ENCODE measurements at places on chromosomes 12 and 14. TPM values are rescaled to one million over a fixed set of nuclear protein-coding genes. Genes with fewer than 3 reads are reported as not detected.

DNA sequence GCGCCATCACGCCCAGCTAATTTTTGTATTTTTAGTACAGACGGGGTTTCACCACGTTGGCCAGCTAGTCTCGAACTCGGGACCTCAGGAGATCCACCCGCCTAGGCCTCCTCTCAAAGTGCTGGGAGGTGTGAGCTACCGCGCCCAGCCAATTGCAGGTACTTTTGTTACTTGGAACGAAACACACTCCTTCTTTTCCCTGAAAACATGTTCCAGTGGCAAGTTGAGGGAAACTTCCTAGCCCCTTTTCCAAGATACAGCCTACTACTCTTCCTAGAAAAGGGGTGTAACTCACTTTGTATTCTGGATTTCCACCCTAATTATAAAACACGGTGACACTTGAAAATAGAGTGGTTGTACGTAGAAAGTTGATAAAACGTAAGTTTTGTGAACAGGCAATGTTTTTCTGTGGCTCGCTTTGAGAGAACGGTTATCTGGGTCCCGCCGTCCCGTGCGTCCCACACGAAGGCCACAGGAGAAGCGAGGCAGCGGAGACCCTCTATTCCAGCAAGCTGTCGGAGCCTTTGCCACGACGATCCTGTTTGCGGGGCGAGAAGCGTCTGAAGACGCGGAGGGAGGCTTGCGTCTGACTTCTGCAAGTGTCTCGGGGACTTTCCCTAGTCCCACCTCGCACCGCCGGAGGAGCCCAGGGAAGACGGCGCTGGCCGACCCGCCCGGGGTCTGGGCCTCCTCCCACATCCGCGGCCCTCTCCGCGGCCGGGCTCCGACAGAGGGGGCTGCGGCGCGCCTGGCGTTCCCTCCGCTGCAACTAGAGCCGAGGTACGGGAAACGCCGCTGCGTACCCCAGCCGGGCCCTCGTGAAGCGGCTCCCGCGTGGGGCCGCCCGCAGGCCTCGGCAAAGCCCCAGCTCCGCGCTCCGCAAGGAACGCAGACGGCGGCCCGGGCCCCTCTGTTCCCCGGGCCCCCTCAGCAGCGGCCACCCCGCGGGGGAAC is 745 bp downstream of the CDCA4 start:
- peak overlapping the region; percentile 72 for H3K27ac ChIP-seq
- H3K36me3 ChIP-seq = no peaks in the 10 kb centered on the region
- H3K4me3 ChIP-seq = peak overlapping the region; percentile 36
- no peaks in the 10 kb centered on the region for H3K27me3 ChIP-seq

Gene KRT71
- total RNA-seq = not detected

Gene NEUROD4
- total RNA-seq = not detected

DNA sequence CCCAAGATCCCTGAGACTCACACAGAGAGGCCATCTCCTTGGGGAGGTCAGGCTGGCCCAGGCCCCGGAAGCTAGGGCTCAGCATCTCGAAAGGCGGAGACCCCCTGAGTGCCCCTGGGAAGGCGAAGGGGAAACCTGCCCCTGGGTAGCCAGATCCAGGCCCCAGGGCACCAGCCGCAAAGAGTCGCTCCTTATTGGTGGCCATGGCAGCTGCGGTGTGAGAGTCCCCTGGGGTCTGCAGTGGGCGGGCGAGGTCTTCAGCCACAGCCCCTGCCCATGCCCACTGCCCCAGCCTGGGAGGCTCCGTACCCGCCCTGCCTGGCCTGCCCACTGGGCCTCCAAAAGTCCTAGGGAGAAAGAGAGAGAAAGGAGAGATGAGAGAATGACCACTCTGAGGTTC is 4.7 kb downstream of the RARG start:
- DNase-seq = no peak
- no peak overlapping the region for H3K4me3 ChIP-seq
- H3K27me3 ChIP-seq = no peaks in the 10 kb centered on the region

- H3K4me3 ChIP-seq = no peak overlapping the region
- no peaks in the 10 kb centered on the region for H3K27me3 ChIP-seq
- H3K36me3 ChIP-seq = no peaks in the 10 kb centered on the region
- DNase-seq = no peak
- no peaks in the 10 kb centered on the region for H3K4me1 ChIP-seq
Measured at GRCh38 chr14:31232081-31232480, 24.5 kb upstream of the HECTD1 start.

DNA sequence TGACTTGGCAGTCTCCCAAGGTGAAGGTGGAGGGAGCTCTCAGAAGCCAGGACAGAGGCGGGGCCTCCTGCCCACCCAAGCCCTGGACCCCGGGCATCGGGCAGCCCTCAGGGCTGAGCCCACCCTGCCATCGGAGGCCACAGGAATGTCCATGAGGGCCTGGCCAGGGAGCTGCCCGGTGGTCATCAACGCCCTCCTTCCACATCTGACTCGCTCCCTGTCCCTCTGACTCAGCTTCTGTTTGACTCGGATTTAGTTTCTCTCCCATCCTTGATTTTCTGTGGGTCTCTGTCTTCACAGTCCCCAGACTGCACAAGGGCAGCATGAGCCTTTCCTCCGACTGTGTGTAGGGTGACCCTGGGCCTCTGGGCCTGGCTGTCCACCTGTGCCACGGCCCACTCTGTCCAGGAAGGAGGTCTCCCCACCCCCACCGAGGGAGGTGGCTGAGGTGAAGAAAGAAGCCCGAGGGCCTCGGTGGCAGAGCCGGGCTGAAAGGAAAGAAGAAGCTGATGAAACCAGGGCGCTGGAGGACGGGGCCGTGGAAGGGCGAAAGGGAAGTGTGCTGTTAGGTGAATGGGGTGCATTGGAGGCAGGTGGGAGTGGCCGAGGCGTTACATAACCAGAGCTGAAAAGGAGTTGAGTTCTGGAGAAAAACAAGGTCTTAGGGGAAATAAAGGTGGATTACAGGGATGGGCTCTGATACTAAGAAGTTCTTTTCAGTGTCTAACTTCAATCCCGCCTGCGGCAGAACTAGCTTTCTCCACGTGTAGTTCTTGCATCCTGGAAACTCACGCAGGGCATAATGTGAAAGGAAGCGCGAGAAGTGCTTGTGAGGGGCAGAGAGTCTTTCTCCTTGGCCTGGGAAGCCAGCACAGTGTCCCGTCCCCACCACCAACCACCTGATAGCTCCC is 16.7 kb upstream of the TMEM106C start:
- peaks cover 24% of the 10 kb centered on the region for H3K27me3 ChIP-seq
- H3K4me1 ChIP-seq = peaks cover 12% of the 10 kb centered on the region
- no peak overlapping the region for H3K4me3 ChIP-seq
- H3K36me3 ChIP-seq = no peaks in the 10 kb centered on the region
- DNase-seq = no peak

Data from natural killer cell (primary cell).